ENCODE measurements at places on chromosomes 12 and 14. TPM values are rescaled to one million over a fixed set of nuclear protein-coding genes. Genes with fewer than 3 reads are reported as not detected.
A peak's percentile ranks its signal among the peaks of the same experiment; 100 is the strongest.

Gene OR4E1
- total RNA-seq = not detected

Gene SAV1
- total RNA-seq = 29.5 TPM

Gene NPFF
- total RNA-seq = not detected

Gene DPY19L2
- total RNA-seq = 52.1 TPM

Gene NTS
- total RNA-seq = not detected

Gene CPNE6
- total RNA-seq = not detected

Gene RXYLT1
- total RNA-seq = 16.7 TPM

DNA sequence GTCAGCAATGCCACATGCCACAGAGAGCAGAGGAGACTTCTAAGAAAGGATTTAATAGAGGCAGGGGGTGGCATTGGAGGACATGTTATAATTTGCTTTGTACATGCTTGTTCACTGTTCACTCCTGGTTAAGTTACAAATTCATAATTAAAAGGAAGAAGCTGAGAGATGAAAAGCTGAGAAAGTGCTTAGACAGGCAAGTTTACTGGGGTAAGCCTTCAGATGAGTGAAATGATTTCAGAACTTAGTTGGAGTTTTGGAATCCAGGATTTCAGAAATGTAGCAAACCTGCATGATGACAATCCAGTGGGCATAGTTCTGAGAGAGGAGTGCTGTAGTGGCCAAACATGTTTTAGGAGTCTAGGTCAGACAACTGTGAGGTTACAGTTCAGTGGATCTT, 67.3 kb upstream of the FBXO33 start:
- H3K27me3 ChIP-seq = no peaks in the 10 kb centered on the region
- DNase-seq = no peak
- H3K4me1 ChIP-seq = no peaks in the 10 kb centered on the region
- no peak overlapping the region for H3K27ac ChIP-seq

DNA sequence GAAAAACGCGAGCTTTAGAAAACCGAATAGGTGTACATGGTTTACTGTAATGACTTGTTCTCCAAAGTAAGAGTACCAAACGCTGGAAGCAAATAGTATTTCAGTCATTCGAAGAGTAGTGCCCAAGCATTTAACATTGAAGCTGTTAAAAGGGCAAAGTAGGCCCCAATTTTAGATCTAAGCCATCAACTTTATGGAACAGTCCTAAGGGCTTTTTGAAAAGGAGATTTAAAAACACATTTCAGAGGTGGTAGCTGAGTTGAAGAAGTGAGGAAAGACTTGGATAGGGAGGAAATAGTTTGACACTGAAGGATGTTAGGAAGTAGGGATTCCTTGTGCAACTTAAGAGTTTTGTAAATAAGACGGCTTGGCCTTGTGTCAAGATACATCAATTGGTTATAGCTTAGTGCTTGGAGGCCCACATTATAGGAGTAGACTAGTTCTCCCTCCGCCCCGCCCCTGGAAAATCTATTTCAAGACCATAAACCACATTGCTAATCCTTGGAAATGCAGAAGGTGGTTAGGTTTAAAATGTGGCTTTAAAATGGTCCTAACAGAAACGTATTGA, 783 bp upstream of the TUBA1B start:
- peaks cover 23% of the 10 kb centered on the region for H3K36me3 ChIP-seq
- H3K27me3 ChIP-seq = no peaks in the 10 kb centered on the region
- H3K27ac ChIP-seq = peak overlapping the region; percentile 100
- H3K4me3 ChIP-seq = peak overlapping the region; percentile 97
- peaks cover 48% of the 10 kb centered on the region for H3K4me1 ChIP-seq

DNA sequence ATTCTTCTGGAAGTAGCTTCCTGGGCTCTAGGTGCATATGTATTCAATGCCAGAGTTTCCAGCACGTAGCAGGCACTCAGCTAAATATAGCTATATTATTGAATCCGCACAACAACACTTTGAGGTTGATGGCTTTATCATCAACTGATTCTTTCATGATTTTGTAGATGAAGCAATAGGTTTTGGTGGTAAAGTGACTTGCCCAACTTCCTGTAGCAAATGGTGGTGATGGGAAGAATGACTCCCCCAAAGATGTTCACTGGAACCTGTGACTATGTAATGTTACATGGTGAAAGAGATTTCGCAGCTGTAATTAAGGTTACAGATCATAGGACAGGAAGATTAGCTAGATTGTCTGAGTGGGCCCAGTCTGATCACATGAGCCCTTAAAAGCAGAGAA, 3.2 kb downstream of the TDRD9 start:
- H3K4me3 ChIP-seq = no peak overlapping the region
- no peak for DNase-seq
- H3K36me3 ChIP-seq = no peaks in the 10 kb centered on the region
- H3K27me3 ChIP-seq = no peaks in the 10 kb centered on the region
- no peak overlapping the region for H3K27ac ChIP-seq

GRCh38 chr12:127964717-127965116, 302.3 kb upstream of the TMEM132C start:
- no peak overlapping the region for H3K27ac ChIP-seq
- no peak for DNase-seq
- H3K4me1 ChIP-seq = no peaks in the 10 kb centered on the region
- no peaks in the 10 kb centered on the region for H3K27me3 ChIP-seq
- no peaks in the 10 kb centered on the region for H3K36me3 ChIP-seq

DNA sequence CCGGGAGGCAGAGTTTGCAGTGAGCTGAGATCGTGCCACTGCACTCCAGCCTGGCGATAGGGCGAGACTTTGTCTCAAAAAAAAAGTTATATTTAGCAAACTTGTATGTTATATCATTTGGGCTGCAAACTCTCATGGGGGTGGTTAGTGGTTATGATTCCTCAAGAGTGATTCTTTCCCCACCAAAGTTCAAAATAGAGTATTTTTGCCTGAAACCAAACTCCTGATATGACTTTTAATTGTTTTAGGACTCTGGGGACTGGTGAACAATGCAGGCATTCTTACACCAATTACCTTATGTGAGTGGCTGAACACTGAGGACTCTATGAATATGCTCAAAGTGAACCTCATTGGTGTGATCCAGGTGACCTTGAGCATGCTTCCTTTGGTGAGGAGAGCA, 18.6 kb downstream of the HSD17B6 start:
- no peak overlapping the region for H3K27ac ChIP-seq
- H3K4me1 ChIP-seq = no peaks in the 10 kb centered on the region
- H3K36me3 ChIP-seq = no peaks in the 10 kb centered on the region
- no peak overlapping the region for H3K4me3 ChIP-seq

GRCh38 chr14:83301791-83302190, 1768.1 kb upstream of the SEL1L start:
- no peaks in the 10 kb centered on the region for H3K27me3 ChIP-seq
- no peaks in the 10 kb centered on the region for H3K4me1 ChIP-seq
- H3K36me3 ChIP-seq = no peaks in the 10 kb centered on the region
- no peak overlapping the region for H3K4me3 ChIP-seq
- DNase-seq = no peak
- no peak overlapping the region for H3K27ac ChIP-seq

DNA sequence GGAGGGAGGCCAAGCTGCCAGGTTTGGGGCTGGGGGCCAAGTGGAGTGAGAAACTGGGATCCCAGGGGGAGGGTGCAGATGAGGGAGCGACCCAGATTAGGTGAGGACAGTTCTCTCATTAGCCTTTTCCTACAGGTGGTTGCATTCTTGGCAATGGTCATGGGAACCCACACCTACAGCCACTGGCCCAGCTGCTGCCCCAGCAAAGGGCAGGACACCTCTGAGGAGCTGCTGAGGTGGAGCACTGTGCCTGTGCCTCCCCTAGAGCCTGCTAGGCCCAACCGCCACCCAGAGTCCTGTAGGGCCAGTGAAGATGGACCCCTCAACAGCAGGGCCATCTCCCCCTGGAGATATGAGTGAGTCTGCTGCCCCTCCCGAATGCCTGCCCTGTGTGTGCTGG, 432 bp downstream of the IL25 start:
- no peak for DNase-seq
- H3K36me3 ChIP-seq = no peaks in the 10 kb centered on the region
- no peak overlapping the region for H3K27ac ChIP-seq

DNA sequence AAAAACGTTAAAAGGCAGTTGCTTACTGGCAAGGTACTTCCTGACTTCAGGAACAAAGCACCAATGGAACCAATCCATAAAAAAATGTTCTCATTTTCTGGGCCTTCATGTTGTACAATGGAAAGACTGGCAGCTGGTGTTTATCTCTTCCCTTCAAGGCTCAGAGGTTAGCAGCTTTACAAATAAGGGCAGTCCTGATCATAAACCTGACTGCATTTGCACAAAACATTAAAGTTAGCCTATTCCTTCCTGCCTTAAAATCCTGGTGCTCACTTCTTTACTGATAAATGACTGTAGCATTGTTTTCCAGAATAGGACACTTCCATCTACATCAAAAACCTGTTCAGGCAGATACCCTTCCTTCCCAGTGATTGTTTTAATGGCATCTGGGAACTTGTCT, 19.2 kb downstream of the IL26 start:
- H3K36me3 ChIP-seq = no peaks in the 10 kb centered on the region

GRCh38 chr12:53593031-53593430, 33.2 kb downstream of the ATF7 start:
- DNase-seq = no peak
- H3K4me1 ChIP-seq = peaks cover 100% of the 10 kb centered on the region
- no peak overlapping the region for H3K4me3 ChIP-seq
- H3K36me3 ChIP-seq = no peaks in the 10 kb centered on the region

- H3K4me3 ChIP-seq = no peak overlapping the region
- no peaks in the 10 kb centered on the region for H3K36me3 ChIP-seq
- H3K27me3 ChIP-seq = no peaks in the 10 kb centered on the region
Observed at GRCh38 chr14:77406086-77406485, 17.2 kb downstream of the NOXRED1 start.

DNA sequence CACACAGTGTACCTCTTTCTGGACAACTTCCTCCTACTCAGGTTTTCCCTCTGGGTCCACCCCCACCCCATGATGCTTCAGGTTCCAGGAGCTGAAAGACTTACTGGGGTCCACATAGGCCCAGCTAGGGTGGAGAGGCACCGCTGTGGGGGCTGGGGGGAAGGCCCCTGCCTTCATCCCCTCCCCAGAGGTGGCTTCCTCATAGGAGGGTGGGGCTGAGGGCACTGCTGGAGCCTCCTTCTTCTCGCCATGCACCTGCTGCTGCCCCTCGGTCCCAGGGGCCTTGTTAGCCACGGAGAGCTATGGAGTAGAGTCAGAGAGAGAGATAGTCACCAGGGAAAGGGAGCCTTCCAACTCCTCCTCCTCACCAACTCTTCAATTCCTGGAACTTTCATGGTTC, 2.7 kb downstream of the FAIM2 start:
- no peaks in the 10 kb centered on the region for H3K36me3 ChIP-seq
- no peak overlapping the region for H3K27ac ChIP-seq
- H3K4me1 ChIP-seq = peaks cover 13% of the 10 kb centered on the region

GRCh38 chr12:79782172-79782900, 91.6 kb upstream of the PAWR start:
- H3K4me1 ChIP-seq = peaks cover 16% of the 10 kb centered on the region
- DNase-seq = no peak
- H3K4me3 ChIP-seq = no peak overlapping the region
- peaks cover 72% of the 10 kb centered on the region for H3K36me3 ChIP-seq
- H3K27ac ChIP-seq = peak overlapping the region; percentile 67

GRCh38 chr14:69919815-69920214, 40.6 kb downstream of the SMOC1 start:
- H3K27me3 ChIP-seq = peaks cover 85% of the 10 kb centered on the region
- no peaks in the 10 kb centered on the region for H3K4me1 ChIP-seq
- no peak overlapping the region for H3K27ac ChIP-seq
- no peaks in the 10 kb centered on the region for H3K36me3 ChIP-seq
- DNase-seq = no peak

DNA sequence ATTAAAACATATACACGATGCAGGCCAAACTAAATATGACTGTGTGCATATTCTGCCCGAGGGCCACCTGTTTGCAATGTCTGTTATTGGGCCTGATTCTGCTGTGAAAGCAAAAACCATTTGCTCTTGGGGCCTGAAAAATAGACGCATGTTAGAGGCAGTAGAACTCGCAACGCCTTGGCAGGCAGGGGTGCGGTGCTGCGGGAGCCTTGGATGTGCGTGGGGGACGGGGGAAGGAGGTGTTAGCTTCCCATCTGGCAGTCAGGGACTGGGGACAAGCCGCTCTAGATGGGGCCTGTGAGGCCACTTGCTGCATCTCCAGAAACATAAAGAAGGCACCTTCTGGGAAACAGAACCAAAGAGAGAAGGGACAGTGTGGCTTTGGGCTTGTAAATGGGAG, 216.3 kb downstream of the PHETA1 start:
- no peak overlapping the region for H3K4me3 ChIP-seq
- H3K4me1 ChIP-seq = no peaks in the 10 kb centered on the region
- peaks cover 82% of the 10 kb centered on the region for H3K27me3 ChIP-seq
- DNase-seq = no peak
- no peaks in the 10 kb centered on the region for H3K36me3 ChIP-seq

- no peak overlapping the region for H3K27ac ChIP-seq
- DNase-seq = no peak
- H3K4me3 ChIP-seq = no peak overlapping the region
- H3K4me1 ChIP-seq = peaks cover 9% of the 10 kb centered on the region
- no peaks in the 10 kb centered on the region for H3K27me3 ChIP-seq
Observed at GRCh38 chr12:80195074-80195726, 95.9 kb downstream of the OTOGL start.

DNA sequence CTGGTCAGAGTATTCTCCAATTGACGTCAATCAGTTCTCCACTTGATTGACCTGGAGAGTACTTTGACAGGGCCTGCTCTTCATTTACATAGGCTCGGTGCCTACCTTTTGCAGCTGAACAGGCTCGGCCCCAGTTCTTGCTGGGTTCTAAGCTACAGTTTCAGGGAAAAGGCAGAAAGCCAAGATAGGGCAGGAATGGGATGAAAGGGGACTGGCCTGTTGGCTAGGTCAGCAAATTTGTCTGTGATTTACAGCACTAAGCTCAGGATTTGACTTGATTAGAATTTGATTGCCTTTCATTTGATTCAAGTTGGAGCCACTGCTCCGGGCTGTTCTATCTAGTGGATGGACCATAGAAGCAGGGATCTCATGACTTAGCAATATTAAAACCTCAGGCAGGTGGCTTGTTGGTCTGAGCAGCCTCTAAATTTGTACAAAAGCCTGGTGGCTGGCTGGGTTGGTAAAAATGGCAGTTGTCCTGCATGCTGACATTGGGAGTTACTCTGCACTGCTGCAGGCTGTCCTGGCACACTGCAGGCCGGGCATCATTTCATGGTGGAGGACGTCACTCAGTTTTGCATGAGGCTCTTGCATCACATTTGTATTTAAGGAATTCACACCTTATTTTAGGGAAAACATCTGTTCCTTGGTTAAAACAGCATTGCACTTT, 71.8 kb downstream of the BICD1 start:
- H3K36me3 ChIP-seq = no peaks in the 10 kb centered on the region
- DNase-seq = no peak
- H3K27ac ChIP-seq = no peak overlapping the region
- no peaks in the 10 kb centered on the region for H3K27me3 ChIP-seq

GRCh38 chr12:24561411-24561871, 387.5 kb downstream of the BCAT1 start:
- H3K27ac ChIP-seq = peak overlapping the region; percentile 85
- H3K27me3 ChIP-seq = peaks cover 43% of the 10 kb centered on the region
- H3K36me3 ChIP-seq = no peaks in the 10 kb centered on the region
- DNase-seq = no peak

DNA sequence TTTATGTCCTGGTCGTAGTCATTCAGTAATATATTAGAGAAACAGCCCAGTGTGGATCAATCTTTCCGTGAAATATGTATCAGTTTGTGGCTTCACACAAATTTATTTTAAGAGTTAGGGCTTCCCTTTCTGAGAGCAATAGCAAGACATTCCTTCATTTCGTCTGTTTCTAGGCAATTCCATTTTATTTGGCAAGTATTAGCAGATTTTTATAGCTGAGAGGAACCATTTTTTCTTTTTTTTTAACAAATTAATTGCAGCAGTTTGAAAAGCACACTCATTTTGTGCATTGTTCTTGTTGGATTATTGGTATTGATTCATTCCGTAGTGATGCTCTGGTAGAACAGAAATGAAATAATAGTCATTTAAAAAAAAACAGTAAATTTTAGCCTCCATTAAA, 132.9 kb downstream of the SRGAP1 start:
- no peak overlapping the region for H3K27ac ChIP-seq
- H3K4me3 ChIP-seq = no peak overlapping the region
- H3K4me1 ChIP-seq = peaks cover 4% of the 10 kb centered on the region

Data from left ventricle myocardium inferior (tissue), 1 donor.